ENCODE measurements at places on chromosomes 3 and 15.

DNA sequence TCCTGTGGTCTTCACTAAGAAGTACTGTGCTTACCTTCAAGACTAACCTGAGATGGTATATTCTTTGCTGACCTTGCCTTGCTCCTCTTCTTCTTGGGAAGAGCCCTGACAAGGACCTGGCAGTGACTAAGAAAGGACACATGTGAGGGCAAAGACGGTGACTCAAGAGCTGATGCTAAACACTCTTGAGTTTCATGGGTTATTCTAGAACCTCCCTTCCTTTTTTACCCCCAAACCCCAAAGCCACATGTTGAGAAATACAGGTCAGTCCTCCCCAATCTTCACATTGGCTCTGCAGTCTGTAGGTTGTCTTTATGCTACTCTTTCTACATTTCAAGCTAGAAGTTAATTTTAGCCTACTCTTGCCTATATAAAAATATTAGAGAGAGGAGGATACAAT, 200.6 kb downstream of the SEMA6D start:
- no peak for DNase-seq

DNA sequence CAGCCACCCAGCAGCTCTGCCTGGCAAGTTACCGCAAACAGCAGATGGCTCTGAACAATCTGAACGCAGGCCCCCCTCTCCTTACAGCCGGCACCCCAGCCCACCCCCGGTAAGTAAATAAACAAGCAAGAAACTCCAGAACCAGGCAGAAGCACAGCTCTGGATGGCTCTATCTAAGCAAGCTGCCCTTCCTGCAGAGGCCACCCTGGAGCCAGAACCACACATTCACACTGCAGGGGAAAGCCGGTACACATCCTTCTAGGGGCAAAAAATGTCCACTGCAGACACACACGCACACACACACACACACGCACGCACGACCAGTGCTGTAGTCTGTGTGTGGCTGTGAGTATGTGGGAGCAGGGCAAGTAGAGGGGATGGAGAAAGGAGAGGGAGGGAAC, 63.9 kb downstream of the ADCY5 start:
- no peak for DNase-seq

DNA sequence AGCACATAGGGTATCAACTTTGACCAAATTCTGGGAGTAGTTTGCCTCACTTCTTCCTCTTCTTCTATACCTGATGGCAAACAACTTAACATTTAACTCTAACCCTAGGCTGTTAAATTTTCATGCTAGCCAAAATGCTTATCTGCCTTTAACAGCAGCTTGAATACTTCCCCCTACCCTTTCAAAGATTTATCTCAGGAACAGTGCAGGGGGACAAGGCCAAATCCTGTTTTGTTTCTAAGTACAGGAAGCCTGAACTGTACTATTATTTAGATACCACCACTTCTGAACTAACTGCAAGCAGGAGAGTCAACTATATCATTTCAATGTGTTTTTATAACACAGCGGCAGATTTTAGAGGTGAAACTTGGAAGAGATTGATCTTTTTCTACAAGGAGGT, 104.0 kb upstream of the CNTN6 start:
- DNase-seq: no peak

GRCh38 chr3:55870594-55870993, 383.5 kb upstream of the WNT5A start:
- no peak for DNase-seq

- no peak for DNase-seq
These were observed 1.4 kb upstream of the TMEM87A start for GRCh38 chr15:42274702-42274989.

- DNase-seq: no peak
These were observed 1092.5 kb upstream of the EPHA6 start for GRCh38 chr3:95721938-95722337.

GRCh38 chr3:133424937-133425869, 25.3 kb downstream of the BFSP2 start:
- DNase-seq: no peak

DNA sequence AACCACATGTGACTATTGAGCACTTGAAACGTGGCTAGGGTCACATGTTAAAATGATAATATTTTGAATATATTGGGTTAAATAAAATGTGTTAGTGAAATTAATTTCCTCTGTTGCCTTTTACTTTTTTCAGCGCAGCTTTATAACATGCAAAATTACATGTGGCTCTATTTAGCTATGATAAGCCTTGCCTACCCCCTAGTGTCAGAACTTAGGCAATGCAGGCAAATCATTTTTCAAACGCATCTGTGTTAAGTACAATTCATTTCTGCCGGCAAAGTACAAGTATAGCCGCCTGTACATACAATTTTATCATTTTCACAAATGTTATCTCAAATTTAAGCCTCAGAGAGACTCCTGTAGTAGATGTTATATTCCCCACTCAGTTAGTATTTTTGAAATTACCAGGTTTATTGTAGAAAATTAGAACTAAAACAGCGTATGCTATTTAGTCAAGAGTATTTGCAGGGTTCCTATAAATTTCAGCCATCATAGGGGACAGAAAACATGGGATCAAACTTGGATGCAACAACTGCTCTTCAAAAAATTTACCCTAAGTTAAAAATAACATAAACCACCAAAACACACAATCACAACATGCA, 56.1 kb downstream of the TAFA4 start:
- no peak for DNase-seq

DNA sequence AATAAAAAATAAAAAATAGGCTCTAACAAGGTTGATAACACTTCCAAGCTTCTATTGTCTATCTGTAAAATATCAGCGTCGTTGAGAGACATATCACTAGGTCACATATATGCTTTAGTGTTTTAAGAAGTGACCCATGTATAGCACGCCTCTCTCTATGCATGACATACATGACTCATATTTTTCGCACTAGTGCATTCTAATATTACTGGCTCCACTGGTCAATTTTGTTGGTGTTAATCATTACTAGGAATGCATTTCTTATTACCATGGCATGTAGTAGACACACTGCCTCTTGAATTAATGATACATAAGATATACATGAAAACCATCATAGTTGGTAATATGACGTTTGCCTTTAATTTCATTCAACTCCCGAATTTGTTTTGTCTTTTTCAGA, 203.1 kb downstream of the CHL1 start:
- DNase-seq: no peak
